KG1 (cell line): ENCODE measurements at places on chromosomes 6 and 20.

GRCh38 chr6:116010790-116011401 is 49.8 kb downstream of the FRK start:
- peak; percentile 3 for DNase-seq

- no peak for DNase-seq
Observed at GRCh38 chr6:89438248-89438647, 5.3 kb downstream of the ANKRD6 start.

DNA sequence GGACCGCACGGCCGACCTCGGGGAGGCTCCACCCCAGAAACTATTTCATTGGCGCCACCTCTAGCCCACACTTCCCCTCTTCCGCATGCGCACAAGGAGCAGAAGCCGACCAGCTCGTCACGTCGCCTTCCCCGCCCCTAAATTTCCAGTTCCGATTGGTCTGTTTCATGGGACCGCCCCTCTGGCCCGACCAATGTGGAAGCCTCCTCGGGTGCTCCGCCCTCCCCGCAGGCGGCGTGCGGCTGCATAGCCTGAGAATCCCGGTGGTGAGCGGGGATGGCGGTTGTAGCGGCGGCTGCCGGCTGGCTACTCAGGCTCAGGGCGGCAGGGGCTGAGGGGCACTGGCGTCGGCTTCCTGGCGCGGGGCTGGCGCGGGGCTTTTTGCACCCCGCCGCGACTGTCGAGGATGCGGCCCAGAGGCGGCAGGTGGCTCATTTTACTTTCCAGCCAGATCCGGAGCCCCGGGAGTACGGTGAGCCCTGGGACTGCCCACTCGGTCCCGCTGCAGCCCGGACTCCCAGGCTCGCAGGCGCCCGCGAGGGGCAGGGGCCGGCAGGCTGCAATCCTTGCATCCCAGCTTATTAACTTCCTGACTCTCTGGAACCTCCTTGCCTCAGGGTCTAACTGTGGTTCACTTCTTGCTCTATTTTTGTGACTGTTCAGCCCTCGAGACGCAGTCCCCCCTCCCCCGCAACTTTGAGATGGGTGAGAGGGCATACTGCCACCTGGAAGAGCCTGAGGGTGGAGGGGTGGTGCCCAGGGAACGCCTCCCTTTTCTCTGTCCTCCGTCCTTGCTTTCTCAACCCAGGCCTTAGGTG is at the start of gene BCKDHB:
Gene BCKDHB (plus strand): TSS at position 254 of the 818 bp plus-strand sequence. CDS start 23 bp downstream, at position 277.
- peak; percentile 96 for DNase-seq

- no peak for DNase-seq
Observed at GRCh38 chr20:9632991-9633390, 118.6 kb downstream of the LAMP5 start.

GRCh38 chr6:29628419-29629281 is 4.3 kb downstream of the GABBR1 start:
- DNase-seq: no peak

GRCh38 chr6:36607683-36608386 is 13.7 kb downstream of the SRSF3 start:
- no peak for DNase-seq

- DNase-seq: no peak
Observed at GRCh38 chr6:12720310-12720709, 3.7 kb downstream of the PHACTR1 start.

- DNase-seq: no peak
Observed at GRCh38 chr20:37511610-37512275, 9.3 kb upstream of the NNAT start.

GRCh38 chr6:107794771-107795170 is 29.3 kb downstream of the SCML4 start:
- no peak for DNase-seq
